Right forelimb (tissue), 1 donor: ENCODE measurements at places on chromosomes 7 and 10.

DNA sequence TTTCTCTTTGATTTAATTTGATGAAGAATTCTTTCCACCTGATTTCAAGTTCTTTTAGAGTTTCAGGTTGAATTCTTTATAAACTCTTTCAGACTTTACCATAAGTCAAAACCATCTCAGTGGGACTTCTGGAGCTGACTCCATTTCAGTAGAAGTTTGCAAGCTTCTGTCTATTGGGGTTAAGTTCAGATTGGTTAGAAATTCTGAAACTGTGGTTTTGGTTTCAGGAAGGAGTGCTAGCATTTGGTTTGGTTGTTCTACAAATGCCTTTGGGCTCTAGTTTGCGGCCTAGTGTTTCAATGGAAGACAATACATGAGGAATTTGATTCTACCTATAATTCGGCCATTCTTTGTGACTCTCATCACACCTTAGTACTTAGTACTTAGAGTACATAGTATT is 176.8 kb upstream of the RHOBTB1 start:
- DNase-seq: no peak

DNA sequence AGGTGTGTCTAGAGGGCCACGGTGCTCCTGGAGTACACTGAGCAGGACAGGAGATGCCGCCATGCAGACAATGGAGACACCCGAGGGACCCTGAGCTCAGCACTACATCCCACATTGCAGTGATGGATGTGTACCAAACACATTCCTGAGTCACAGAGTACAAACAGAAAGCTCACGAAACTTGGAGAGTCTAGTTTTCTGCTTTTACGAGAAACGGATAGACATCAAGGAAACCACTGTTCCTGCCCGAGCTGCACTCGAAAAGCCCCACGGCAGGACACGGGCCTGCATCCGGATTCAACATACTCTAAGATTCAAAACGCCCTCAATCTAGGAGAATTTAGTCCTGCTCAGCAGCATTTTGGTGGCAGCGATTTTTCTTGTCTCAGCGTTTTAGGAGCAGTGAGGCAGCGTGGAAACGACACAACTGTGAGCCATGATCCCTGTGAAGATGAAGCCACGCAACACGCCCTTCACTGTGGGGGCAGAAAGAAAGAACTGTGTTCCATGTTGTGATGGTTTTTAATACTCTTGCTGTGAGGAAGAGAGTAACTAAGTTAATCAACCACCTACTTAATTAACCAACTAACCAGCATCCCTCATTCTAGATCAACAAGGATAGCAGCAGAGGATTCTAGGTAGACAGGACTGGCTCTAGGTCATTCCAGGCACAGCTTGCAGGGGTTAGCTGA is 3.2 kb downstream of the TNS3 start:
- no peak for DNase-seq

DNA sequence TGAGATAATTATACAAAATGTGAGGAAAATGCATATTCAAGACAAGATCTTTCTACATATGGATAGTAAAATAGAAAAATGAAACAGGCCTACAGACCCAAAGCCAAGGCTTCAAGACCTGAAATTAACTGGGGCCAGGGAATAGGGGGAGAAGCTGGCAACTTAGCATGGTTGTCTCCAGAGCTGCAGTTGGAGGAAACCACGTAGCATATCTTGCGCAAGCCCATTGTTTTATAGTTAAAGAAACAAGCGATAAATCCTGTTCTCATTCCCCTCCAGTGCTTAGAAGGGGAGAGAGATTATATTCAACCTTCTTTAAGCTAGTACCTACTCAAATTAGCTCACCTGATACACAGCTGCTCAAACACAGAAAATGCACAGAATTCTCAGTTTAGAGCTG is 197.1 kb downstream of the SORCS1 start:
- no peak for DNase-seq

- DNase-seq: peak; percentile 62
Observed at GRCh38 chr7:128361411-128362379, at the start of gene PRRT4. PRRT4 (minus strand) TSS chr7:128361690.

DNA sequence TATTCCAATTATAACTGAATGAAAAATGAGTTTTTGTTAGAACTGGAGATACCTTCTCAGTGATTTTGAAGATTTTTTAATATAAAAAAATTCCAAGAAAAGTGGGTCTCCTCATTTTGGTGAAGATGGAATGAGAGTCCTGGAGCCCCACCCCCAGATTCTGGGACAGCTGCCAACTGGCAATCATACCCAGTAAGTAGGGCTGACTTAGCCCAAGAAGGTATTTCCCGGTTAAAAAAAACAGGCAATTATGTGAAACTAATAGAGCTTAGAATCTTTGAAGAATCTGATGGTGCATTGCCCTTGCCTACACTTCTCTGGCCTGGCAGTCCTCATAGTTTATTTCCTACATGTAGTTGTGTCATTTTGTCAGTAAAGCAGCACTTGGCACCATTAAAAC is 52.8 kb upstream of the VWDE start:
- DNase-seq: no peak
